ENCODE measurements at places on chromosomes 7 and 10.

DNA sequence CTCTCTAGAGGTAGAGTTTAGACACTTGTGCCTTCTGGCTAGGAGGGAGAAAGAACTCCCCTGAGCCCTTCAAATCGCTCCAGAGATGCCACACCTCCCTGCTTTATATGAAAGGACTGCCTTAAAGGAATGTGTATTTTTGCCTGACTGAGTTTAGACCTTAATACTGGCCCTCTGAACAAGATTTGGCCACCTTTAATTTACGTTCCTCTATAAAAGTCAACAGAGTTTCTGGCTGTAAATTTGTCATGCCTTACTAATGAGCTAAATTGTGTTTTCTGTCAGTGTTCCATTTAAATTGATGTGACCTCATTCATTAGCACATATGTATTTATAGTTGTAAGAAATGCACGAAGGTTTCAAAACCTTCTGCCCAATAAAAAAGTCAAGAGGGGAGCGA lies 48.0 kb downstream of the SEMA3C start:
- H3K27ac ChIP-seq, result no peak overlapping the region
- H3K4me3 ChIP-seq, result no peak overlapping the region
- H3K36me3 ChIP-seq, result no peaks in the 10 kb centered on the region
- H3K27me3 ChIP-seq, result no peaks in the 10 kb centered on the region

- H3K4me1 ChIP-seq, result no peaks in the 10 kb centered on the region
- no peaks in the 10 kb centered on the region for H3K36me3 ChIP-seq
- H3K27me3 ChIP-seq, result no peaks in the 10 kb centered on the region
- no peak overlapping the region for H3K27ac ChIP-seq
- DNase-seq, result no peak
Observed at GRCh38 chr10:73577788-73578187, 13.4 kb downstream of the USP54 start.

DNA sequence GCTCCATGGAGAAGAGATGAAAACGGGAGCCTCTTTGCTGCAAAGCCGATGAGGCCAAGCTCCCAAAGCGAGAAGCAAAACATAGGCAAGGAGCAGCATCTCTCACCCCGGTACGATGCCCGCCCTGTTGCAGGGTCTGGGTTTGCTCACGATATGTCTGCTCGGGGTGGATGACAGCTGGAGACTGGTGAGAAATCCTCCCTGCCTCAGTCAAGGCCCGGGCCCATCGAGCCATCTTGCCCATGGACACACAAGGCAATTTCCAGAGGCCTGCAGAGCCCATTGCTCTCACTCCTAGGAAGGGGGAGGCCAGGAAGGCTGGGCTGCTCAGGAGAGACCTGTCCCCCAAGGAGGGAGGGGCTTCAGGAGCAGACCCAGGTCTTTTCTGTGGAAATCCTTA lies 391.7 kb upstream of the SHH start:
- no peak overlapping the region for H3K27ac ChIP-seq
- H3K4me1 ChIP-seq, result no peaks in the 10 kb centered on the region
- H3K4me3 ChIP-seq, result no peak overlapping the region
- DNase-seq, result no peak
- no peaks in the 10 kb centered on the region for H3K27me3 ChIP-seq
- no peaks in the 10 kb centered on the region for H3K36me3 ChIP-seq

DNA sequence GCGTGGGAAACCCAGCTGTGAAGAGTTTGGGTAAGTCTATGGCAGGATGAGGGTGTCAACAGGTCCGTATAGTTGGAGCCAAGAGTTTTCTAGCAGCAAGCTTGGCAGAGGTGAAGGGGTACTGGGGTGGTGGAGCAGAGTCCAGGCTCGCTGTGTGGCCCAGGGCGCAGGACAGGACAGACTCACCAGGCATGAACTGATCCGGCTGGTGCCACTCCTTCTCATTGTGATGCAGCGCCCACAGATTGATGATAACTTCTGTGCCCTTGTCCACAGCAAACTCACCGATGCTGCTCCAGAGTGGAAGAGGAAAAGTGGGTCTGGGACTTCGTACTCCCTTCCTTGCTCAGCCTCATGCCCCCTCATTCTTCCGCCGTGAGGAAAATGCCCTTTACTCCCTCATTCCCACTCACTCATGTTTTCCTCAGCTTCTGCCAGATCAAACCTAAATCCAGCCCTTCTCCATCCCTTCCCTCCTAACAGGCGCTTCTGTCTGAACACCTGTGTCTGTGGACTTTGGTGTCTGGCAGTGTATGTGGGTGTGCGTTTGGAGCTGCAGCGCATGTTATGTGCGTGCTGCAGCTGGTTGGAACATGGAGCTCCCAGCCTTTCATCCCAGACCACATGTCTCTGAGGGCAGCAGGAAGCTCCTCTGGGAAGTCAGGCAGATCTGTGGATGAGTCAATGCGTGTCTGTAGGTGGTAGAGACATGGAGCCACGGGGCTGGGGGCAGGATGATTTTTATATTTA lies 5.7 kb downstream of the CYP17A1 start:
- H3K36me3 ChIP-seq, result no peaks in the 10 kb centered on the region
- DNase-seq, result no peak
- H3K27ac ChIP-seq, result no peak overlapping the region
- H3K27me3 ChIP-seq, result no peaks in the 10 kb centered on the region
- no peak overlapping the region for H3K4me3 ChIP-seq

DNA sequence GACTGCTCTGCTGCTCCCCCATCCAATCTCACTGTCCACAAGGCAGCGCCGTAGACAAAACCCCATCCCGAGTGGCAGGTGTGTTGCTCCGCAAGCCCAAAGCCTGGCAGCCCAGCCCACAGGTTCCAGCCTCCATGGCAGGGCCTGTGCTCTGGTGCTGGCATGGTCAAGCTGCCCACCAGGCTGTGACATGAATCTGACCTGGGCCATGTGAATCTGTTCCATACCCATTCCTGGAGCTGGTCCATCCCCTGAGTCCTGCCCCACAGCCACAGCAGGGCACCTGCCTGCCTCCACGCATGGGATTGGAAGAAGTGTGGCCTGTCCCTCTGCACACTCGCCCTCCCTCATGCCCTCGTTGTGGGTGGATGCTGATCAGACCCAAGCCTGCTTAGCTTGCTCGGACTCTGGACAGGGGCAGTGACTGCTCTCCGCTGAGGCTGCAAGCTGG lies 128.8 kb downstream of the PTPN20 start:
- no peak overlapping the region for H3K27ac ChIP-seq
- no peaks in the 10 kb centered on the region for H3K36me3 ChIP-seq
- no peak overlapping the region for H3K4me3 ChIP-seq

DNA sequence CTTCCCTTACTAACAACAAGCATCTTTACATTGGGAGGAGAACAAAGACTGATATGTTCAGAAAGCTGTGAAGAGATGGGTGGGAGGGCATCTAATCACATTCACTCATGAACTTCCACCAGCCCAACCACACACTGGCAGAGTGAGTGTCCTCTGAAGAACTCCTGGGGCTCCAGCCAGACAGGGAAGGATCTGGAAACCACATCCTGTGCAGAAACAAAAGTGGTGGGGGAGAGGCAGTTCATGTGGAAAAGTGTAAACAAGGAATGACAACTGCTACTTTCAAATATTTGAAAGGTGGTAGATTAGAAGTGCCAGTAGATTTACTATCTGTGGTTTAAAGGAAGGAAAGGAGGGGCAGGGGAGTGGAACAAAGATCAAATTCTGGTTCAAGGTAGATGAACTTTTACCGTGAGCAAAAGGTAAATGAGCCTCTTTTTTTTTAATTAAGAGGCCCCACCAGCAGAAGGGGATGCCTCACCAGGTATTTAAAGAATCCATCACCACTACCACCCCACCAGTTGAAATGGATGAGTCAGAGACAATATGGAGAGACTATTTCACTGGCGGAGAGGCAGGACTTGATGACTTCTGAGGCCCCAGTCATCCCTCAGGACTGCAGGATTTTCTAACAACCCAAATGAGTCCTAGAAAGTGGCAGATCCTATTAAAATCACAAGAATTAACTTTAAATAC lies 34.5 kb downstream of the GOT1 start:
- H3K27me3 ChIP-seq, result no peaks in the 10 kb centered on the region
- peaks cover 28% of the 10 kb centered on the region for H3K36me3 ChIP-seq

DNA sequence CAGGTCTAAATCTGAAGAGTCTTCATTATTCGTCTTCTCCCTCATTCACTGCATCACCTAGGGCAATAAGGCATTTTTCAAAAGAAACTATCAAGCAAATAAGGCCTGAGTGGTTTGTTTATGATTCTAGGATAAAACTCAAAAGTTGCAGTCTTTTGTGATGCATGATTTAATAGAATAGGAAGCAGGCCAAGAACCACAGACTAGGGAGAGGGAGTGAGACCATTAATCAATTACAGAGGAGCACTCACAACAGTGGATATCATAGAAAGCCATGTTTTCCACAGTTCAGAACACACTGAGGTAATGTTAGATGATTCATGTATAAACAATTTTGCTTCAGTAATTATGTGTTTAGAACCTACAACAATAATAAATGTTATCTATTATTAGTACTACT lies 87.8 kb upstream of the LRRTM3 start:
- DNase-seq, result no peak
- H3K27ac ChIP-seq, result no peak overlapping the region
- no peaks in the 10 kb centered on the region for H3K36me3 ChIP-seq
- no peaks in the 10 kb centered on the region for H3K27me3 ChIP-seq

Data from HCT116 (cell line).